ENCODE measurements at places on chromosomes 3 and 15.
A peak's percentile ranks its signal among the peaks of the same experiment; 100 is the strongest.

- DNase-seq: peak; percentile 27
Measured at GRCh38 chr3:189108735-189109134, 63.0 kb upstream of the TPRG1 start.

GRCh38 chr15:31223478-31224350 lies 102.9 kb upstream of the KLF13 start:
- DNase-seq: no peak

DNA sequence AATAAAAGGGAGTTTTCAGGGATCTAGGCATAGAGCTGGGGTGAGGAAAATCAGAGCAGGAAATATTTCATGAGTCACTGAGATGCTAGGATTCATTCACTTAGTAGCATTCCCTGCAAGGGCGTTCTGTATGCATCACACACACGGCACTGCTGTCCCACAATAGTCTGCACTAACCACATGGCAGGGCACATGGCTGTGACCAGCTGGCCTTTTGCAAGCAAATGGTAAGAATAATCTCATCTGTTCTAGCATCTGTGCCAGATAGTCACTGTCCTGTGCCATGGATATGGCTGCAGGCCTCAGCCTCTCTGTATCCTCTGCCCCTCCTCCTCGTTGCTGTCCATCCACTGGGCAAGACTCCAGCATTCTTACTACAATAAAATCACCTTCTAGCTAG lies 37.8 kb downstream of the BOC start:
- peak; percentile 74 for DNase-seq

DNA sequence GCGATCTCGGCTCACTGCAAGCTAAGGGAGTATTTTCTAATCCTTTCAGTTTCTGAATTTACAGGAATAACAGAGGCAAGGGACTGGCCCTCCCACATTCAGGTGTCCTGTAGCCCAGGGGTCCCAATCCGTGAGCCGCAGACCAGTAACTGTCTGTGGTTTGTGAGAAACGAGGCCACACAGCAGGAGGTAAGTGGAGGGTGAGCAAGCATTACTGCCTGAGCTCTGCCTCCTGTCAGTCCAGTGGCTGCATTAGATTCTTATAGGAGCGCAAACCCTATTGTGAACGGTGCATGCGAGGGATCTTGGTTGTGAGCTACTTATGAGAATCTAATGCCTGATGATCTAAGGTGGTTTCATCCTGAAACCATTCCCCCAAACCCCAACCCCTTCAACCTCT lies 5.0 kb upstream of the IL17RC start:
- no peak for DNase-seq
